ENCODE measurements at places on chromosomes 1 and 21.

- peak; percentile 61 for DNase-seq
Measured at GRCh38 chr1:220113136-220113695, 19.3 kb downstream of the IARS2 start.

- DNase-seq = peak; percentile 5
Measured at GRCh38 chr1:243345205-243345604, 89.4 kb downstream of the SDCCAG8 start.

DNA sequence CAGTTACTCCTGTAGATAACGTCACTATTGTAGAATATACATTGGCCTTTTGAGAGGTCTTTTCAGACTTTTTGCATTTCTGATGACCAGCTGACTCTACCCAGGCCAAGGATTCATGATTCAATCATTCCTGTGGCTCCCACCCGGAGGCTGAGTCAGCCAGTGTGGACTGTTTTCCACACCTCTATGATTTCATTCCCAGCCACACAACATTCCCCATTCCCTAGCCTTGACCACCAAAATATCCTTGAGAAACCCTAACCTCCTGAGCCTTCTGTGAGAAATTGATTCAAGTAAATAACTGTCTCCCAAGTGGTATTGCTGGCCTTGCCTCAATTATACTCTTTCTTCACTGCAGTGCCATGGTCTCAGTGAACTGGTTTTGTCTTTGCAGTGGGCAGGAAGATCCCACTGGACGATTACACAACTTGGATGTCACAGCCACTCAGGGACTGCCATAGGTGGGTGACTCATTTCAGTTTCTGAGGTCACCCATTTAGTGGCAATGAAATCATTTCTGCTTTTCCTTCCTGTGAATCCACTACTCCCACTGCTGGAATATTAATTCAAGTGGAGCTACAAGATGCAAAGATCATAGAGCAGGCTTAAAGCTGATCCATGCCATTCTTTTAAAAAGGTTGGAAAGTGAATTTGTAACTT lies 518.6 kb upstream of the ZP4 start:
- DNase-seq = no peak

GRCh38 chr1:35935442-35936388 lies 4.8 kb downstream of the AGO3 start:
- DNase-seq = peak; percentile 3

DNA sequence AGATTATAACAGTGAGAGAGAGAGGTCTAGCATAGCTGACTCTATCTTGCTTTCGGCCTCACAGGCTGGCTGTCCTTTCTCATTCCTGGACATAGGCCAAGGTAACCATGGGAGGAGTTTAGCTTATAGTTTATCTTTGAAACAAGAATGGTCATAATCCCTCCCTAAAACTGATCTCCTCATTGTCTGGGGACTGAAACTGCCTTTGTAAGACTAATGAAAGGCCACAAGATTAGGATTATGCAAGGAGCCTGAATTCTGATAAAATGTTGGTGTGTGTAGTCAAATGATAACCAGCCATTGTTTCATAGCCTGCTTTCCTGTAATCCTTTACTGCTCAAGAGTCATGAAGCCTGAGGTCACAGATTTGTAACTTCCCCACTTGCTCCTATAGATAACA lies 131.9 kb upstream of the LYPLAL1 start:
- DNase-seq = no peak

GRCh38 chr1:245310571-245311531 lies 156.1 kb downstream of the KIF26B start:
- DNase-seq = peak; percentile 38

DNA sequence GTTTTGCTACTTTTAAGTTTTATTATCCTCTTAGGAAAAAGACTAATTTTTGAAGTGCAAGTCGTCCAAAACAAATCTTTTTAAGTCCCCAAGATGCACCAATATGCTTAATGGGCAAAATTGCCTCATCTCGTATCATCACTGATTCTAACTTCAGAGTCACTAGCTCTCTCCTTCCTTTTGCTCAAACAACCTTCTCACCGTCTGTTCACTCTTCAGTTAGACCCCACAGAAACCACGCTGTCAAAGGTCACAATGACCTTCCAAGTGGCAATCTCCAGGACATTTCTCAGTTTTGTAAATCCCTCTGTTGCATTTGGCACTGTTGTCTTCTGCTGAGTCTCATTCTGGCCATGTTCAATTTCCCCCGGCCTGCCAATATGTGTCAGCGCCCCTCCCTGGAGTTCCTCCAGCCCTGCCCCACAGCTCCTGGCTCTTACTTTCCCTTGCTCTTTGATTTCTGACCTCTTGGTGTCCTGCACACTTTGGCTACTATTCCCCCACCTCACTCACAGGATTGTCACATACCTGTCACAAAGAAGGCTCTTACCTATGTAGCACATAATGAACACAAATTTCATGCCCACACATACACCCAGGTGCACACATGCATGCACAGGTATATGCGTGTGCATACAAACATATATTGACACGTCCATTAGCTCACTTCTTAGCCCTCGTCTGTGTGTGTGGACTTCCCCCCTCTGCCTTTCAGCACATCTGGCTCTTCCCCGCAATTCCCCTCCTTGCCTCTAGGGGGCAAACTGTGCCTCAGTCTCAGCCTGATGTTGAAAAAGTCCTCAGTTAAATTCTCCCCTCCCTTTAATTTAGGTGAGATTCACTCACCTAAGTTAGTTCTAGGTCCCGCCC lies 354.0 kb upstream of the DUSP10 start:
- peak; percentile 62 for DNase-seq

DNA sequence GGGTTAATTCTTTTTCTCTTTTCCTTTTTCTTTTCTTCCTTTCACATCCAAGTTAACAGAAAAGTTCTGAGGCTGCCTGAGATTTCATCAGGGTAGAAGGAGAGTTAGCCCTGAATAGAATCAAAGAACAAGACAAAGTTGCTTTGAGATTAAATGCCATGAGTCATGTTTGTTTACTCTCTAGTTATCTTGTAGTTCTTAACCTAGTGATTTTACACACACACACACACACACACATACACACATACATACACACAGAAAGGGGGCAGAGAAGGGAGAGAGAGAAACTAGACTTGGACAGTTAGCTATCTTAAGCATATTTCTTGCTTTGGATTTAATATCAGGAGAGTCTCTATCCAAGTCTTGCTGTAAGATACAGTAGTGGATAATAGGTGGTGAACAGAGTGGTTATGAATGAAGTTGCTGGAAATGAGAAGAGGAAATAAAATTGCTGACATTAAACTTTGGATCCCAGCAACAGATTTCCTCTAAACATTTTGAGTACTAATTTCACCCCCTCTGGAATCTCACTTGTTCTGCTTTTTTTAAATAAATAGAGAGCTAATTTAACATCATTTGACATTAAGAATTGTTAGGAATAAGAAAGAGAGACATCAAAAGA lies 19.9 kb downstream of the PLA2G4A start:
- DNase-seq = no peak

GRCh38 chr1:202968895-202969295 lies 1.8 kb upstream of the CYB5R1 start:
- DNase-seq = peak; percentile 77

DNA sequence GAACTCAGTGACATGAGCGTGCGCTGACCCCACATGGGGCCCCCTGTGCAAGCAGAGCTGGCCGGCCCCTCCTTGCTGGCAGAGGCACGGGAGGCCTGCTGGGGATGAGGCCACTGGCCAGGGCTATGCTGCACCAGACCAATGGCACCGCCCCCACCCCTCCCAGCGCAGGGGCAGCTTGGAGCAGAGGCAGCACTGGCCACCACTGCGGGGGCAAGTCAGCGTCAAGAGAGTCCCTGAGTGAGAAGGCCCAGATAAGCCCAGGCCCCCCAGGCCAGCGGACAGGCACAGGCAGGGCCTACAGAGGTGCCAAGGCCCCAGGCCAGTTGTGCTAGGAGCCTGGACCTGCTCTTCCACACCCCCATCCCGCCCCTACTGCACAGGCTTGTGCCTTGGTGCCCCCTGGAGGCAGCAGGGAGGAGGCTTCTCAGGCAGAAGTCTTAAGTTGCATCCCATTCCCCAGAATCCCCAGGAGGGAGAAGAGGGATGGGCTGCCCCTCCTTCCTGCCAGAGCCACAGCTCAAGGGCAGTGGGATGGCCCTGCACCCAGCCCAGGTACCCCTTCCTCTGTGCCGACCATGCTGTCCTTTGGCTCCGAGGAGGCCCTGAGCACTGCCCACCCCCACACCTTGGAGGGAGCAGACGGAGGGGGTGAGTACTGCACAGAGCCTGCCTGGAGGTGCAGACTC lies 35.8 kb downstream of the EPHX1 start:
- peak; percentile 59 for DNase-seq

- DNase-seq = peak; percentile 55
Measured at GRCh38 chr1:26583646-26584485, 54.3 kb downstream of the RPS6KA1 start.

DNA sequence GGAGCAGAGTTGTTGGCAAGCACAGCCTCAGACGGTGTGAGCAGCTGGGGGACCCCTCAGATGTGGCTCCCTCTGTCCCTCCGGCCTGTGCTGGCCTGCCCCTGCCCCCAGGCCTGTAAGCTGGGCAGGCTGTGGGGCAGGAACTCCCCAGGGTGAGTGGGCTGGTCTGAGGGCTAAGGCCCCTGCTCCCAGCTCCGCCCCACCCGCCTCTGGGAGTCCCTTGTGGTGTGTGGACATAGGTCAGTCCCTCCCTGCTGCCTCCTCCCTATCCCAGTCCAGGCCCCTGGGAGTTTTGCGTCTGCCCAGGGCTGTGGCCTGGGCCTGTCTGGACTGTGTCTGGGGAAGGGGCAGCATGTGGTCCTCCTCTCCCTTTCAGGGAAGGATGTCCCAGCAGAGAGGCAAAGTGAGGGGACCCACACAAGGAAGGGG lies 3.6 kb upstream of the VWA1 start:
- no peak for DNase-seq

- peak; percentile 49 for DNase-seq
Measured at GRCh38 chr1:209652873-209653401, 712 bp upstream of the LAMB3 start.

DNA sequence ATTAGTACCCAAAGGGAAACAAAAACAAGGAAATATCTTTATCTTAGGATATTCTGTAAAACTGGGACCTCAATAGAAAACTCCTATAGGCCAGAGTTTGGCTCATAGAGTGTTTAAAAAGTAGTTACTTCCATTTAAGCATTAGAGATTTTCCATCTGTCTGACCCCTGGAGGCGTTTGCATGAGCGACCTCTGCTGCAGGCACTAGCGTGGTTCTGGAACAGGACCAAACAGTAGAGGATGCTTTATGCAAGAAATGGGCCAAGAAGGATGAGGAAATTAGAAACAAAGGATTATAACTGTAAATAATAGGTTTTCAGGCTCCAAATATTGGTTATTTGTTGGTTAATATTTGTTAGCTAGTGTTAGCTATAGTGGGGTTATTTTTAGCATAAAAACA lies 5.7 kb downstream of the ZBTB40 start:
- no peak for DNase-seq

DNA sequence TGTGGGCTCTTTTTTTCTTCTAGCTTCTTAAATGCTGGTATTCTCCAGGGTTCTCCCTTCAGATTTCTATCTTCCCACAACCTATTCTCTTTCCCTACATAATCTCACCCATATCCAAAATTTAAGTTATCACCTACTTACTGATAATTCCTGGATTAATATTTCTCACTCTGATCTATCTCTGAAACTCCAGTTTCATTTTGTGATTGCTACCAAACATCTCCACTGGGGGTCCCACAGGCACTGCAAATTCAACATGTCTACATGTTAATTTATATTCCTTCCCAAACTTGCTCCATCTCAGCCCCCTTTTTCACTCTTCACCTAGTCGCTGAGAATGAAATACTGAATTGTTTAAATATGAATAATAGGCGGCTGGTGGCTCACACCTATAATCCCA lies 9.9 kb upstream of the C1orf141 start:
- peak; percentile 42 for DNase-seq

DNA sequence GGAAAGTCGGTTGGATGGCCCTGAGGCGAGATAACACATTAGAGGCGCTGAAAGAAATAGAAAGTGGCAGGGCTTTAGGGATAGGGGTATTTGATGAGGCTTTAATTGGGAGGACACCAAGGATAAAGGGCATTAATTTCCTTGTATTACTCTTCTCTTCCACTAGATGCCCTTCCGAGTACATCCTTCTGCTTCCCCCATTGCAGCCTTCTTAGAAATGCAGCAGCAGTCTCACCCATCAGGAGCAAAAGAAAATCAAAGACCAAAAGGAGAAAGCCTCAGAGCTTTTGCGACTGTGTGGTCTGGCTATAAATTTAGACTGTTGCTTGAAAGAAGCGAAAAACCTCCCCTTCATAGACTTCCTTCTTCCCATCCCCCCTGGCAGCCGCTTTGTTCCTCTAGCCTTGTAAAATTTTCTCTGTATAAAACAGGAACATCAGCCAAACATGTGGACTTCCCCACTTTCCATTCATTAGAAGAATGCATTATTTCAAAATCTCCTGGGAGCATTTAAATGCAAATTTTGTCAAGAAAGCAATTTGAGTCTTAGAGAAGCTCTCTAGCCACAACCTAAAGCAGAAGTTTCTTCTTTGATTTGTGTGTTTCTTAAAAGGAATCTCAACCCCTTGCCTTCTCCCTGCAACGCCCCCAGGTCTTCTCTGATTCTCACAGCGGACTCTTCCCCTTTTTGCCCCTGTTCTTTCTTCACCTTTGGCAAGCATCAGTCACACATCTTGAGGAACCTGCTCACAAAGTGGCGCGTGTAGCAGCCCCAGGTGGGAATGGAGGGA lies 76.6 kb downstream of the NDUFS5 start:
- peak; percentile 86 for DNase-seq

DNA sequence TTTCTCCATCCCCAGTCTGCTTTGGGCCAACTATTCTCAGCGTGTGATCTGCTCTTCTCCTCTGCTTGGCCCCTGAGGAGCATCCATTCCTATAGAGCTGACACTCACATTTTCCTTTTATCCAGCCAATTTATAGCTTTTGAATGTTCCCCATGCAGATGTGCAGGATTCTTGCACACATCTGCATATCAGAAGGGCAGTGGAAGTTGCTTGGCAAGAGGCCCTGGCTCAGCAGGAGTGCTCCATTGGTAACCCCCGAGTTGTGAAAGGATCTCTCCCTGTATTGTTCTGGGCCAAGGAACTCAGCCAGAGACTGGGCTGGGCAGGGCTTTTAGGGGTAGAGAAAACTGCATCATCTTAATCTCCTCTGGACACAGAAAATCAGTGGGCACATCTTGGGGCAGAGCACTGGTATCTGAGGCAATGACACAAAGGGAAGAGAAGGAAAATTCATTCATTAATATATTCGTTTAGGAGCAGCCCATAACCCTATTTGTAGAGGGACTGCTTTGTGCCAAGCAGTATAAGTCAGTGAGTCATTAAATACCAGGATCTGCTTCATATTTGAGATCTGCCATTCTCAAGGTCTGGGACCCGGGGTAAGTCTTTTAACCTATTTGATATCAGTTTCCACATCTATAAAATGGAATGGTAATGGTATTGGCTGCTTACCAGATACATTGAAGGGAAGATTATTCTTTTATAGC lies 31.0 kb upstream of the BEND5 start:
- no peak for DNase-seq

GRCh38 chr1:168206111-168206510 lies 19.7 kb upstream of the SFT2D2 start:
- DNase-seq = no peak

- DNase-seq = no peak
Measured at GRCh38 chr1:180424848-180425457, 77.4 kb downstream of the ACBD6 start.
